ENCODE measurements at places on chromosomes 3 and 15. TPM values are rescaled to one million over a fixed set of nuclear protein-coding genes. Genes with fewer than 3 reads are reported as not detected.

The CX3CR1 gene
- total RNA-seq: not detected

The P3H2 gene
- total RNA-seq: 36.8 TPM

The CTSH gene
- total RNA-seq: 47.1 TPM

The MASP1 gene
- total RNA-seq: not detected

The RETNLB gene
- not detected for total RNA-seq

The LOXL1 gene
- 0.34 TPM for total RNA-seq
